ENCODE measurements at places on chromosomes 2 and 18.

- no peak for DNase-seq
These were observed 15.2 kb downstream of the INPP5D start for GRCh38 chr2:233075141-233075965.

DNA sequence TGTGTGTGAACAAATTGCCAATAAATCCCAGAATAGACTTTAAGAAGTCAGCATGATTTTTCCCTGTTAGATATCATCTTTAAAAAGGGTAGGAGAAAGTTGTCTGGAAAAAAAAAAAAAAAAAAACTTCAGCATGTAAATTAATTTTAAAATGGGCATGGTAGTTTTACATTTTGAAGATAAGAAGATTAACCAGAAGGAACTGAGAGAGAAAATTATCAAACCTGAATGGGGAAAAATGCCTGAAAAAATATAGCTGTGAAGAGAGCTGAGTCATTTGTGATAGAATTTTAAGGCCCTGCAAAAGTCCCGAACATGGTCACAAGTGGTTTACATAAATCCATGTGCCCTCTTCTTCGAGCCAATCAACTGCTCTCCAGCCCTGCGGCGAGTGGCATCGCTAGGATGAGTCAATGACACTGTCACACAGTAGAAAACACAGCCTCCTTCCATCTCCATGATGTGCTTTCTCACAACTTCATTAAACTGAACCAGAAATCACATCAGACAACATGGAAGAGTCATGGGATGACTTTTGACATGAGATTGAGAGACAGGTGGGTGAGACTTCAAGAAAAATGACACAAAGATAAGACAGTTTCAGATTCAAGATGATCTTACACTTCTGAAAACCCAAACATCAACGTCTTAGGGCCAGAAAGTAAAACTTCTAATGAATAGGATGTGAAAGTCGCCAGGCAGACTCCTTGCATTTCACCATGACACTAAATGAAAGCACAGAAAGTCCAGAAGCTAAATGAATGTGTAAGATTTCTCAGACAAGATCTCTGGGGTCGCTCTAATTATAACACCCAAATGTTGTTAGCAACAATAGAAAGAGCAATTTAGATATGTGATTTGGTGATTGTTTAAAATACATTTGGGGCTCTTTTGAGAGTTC, 273.0 kb upstream of the ID2 start:
- no peak for DNase-seq

- no peak for DNase-seq
These were observed 624.9 kb upstream of the FANCL start for GRCh38 chr2:58866040-58866439.

GRCh38 chr2:30115141-30115980, 31.4 kb upstream of the YPEL5 start:
- DNase-seq = peak; percentile 20

DNA sequence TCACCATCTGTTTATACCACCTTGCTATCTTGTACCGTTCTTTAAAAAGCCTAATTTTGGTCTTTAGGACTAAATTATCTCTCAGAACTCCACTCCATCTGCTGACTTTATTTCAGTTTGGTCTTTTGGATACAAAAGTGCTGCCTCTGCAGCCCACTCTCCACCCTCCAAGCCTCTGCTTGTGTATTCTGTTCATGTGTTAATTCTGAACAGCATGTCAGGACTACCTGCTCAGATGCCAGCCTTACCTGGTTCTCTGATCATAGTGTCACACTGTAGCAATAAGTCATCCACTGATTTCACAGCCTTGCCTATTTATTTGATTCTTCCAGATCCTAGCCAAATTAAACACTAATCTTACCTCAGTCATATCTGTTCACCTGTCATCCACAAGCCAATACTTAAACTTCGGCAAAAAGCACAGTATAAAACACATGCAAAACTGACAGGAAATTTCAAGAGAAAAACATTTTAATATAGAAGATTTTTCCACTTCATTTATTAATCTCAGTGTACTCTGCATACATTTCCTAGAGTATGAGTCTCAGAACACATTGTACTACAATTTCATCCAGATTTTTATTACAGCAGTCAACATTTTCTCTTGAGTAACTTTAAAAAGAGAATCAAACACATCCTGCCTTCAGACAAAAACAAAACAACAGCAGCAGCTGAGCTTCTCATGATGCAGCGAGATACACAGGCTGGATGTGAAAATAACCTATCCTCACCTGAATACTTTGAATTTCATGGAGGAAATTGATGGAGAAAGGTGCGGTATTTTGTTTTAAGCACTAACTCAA, 64.9 kb downstream of the PPP1R1C start:
- no peak for DNase-seq
